ENCODE measurements at places on chromosomes 2 and 18. TPM values are rescaled to one million over a fixed set of nuclear protein-coding genes. Genes with fewer than 3 reads are reported as not detected.

RAB6C gene
- not detected for total RNA-seq

UGT1A3 gene
- not detected for total RNA-seq

- no peaks in the 10 kb centered on the region for H3K36me3 ChIP-seq
- H3K27me3 ChIP-seq, result no peaks in the 10 kb centered on the region
- H3K4me3 ChIP-seq, result no peak overlapping the region
- DNase-seq, result no peak
Measured at GRCh38 chr18:56089612-56090258, 501.7 kb upstream of the TCF4 start.

GRCh38 chr18:55584201-55584600, 3.8 kb downstream of the TCF4 start:
- no peaks in the 10 kb centered on the region for H3K27me3 ChIP-seq
- H3K4me3 ChIP-seq, result no peak overlapping the region
- H3K4me1 ChIP-seq, result peaks cover 20% of the 10 kb centered on the region

PDE6D gene
- total RNA-seq, result 19.2 TPM

DNA sequence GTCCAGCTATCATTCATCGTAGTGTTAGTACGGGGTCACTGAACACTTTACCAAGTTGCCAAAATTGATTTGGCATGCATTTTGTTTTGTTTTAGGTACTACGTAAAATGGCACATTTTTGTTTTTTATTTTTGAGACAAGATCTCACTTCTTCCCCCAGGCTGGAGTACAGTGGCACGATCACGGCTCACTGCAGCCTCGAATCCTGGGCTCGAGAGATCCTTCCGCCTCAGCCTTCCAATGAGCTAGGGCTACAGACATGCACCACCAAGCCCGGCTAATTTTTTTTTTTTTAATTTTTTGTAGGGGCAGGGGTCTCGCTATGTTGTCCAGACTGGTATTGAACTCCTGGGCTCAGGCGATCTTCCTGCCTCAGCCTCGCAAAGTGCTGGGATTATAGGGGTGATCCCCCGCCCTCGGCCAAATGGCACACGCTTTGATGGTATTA, 786 bp downstream of the TAF1B start:
- H3K4me3 ChIP-seq, result peak overlapping the region; percentile 87
- DNase-seq, result no peak
- peak overlapping the region; percentile 45 for H3K27ac ChIP-seq
- no peaks in the 10 kb centered on the region for H3K27me3 ChIP-seq
- peaks cover 7% of the 10 kb centered on the region for H3K36me3 ChIP-seq
- H3K4me1 ChIP-seq, result peaks cover 31% of the 10 kb centered on the region

- no peak overlapping the region for H3K27ac ChIP-seq
- no peaks in the 10 kb centered on the region for H3K4me1 ChIP-seq
- peaks cover 43% of the 10 kb centered on the region for H3K36me3 ChIP-seq
- no peaks in the 10 kb centered on the region for H3K27me3 ChIP-seq
- H3K4me3 ChIP-seq, result no peak overlapping the region
- peak; percentile 51 for DNase-seq
Measured at GRCh38 chr2:237546040-237546875, 20.1 kb upstream of the PRLH start.

DNA sequence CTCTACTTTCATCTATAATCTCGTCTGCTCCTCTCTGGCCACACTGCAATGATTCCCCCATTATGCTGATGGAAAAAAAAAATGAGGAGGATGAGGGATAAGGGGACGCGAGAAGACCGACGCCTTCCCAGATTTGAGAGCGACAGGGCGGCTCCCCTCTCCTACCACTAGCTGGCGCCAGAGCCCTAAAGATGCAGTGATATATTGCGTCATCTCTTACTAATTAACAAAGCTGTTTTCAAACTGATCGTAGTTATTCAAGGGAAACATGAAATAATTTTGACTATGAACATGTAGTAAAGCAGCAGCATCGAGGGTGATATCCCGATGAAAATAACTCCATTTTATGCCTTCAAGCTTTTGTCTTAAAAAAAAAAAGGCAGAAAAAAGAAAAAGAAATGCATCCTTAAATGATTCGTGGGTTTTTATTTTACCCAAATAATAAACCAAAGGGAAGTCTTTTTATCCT, 48.0 kb upstream of the HNRNPA3 start:
- H3K27ac ChIP-seq, result peak overlapping the region; percentile 91
- no peaks in the 10 kb centered on the region for H3K36me3 ChIP-seq
- peaks cover 15% of the 10 kb centered on the region for H3K4me1 ChIP-seq
- H3K27me3 ChIP-seq, result no peaks in the 10 kb centered on the region

GRCh38 chr18:8773980-8774379, 68.6 kb downstream of the MTCL1 start:
- H3K36me3 ChIP-seq, result peaks cover 8% of the 10 kb centered on the region
- no peaks in the 10 kb centered on the region for H3K4me1 ChIP-seq
- H3K27ac ChIP-seq, result no peak overlapping the region
- no peaks in the 10 kb centered on the region for H3K27me3 ChIP-seq
- no peak for DNase-seq
